ENCODE measurements at places on chromosomes 5 and 9. TPM values are rescaled to one million over a fixed set of nuclear protein-coding genes. Genes with fewer than 3 reads are reported as not detected.
A peak's percentile ranks its signal among the peaks of the same experiment; 100 is the strongest.

GRCh38 chr9:108297073-108297472 lies 558.7 kb downstream of the ACTL7B start:
- peaks cover 15% of the 10 kb centered on the region for H3K4me1 ChIP-seq
- no peaks in the 10 kb centered on the region for H3K27me3 ChIP-seq
- H3K36me3 ChIP-seq = no peaks in the 10 kb centered on the region
- no peak overlapping the region for H3K4me3 ChIP-seq
- H3K27ac ChIP-seq = peak overlapping the region; percentile 81

GRCh38 chr9:134619983-134620661 lies 21.5 kb upstream of the COL5A1 start:
- H3K27ac ChIP-seq = no peak overlapping the region
- no peak overlapping the region for H3K4me3 ChIP-seq
- no peaks in the 10 kb centered on the region for H3K36me3 ChIP-seq
- peaks cover 8% of the 10 kb centered on the region for H3K4me1 ChIP-seq

DNA sequence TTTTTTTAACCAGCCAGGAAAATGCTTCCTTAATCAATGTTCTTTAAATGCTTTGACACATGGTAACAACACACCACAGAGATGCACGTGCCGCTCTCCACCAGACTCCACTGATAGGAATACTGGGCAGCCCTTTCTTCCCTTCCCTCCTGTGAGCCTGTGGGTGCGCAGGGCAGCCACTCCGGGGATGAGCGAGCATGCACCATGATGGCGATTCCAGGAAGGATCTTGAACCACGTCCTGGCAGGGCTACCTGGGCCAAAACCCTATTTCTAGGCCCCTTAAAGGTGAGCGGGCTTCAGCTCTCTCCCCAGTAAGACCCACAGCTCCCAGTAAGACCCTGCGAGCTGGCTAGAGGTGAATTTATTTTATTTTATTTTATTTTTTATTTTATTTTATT lies 128.2 kb downstream of the MVB12B start:
- no peak overlapping the region for H3K27ac ChIP-seq
- no peak overlapping the region for H3K4me3 ChIP-seq
- no peaks in the 10 kb centered on the region for H3K4me1 ChIP-seq
- no peaks in the 10 kb centered on the region for H3K27me3 ChIP-seq
- peaks cover 6% of the 10 kb centered on the region for H3K36me3 ChIP-seq
- no peak for DNase-seq

DNA sequence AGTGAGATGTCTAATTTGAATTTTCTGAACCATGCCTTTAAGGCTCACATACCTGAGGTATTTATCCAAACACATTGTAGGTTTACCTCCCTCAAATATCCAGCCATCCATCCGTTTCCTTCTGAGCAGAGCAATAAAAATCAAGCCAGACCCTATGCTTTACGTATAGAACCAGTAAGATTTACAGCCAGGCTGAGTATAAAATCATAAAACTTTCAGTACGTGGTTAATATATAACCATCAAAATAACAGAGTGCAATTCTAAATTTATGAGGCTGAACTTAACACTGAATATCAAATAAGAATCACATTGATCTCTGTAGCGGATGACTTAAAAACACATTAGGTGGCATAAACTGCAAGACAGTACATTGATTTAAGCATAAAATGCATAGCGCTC lies 877.9 kb upstream of the WWC1 start:
- H3K4me1 ChIP-seq = peaks cover 16% of the 10 kb centered on the region
- no peak overlapping the region for H3K27ac ChIP-seq
- DNase-seq = no peak

DNA sequence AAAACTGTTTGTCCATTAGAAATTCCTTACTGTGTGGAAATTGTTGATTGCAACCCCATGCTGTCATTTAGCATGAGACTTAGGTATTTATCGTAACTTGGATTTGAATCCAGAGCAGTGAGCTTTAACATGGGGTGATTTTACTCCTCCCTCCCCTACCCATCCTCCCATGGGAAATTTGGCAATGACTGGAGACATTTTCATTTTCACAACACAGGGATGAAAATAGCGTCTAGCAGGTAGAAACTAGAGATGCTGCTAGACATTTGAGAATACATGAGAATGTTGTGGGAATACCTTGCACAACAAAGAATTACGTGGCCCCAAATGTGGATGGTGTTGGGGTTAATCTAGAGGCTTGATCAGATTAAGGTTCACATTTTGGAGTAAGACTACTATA lies 191.3 kb upstream of the MPDZ start:
- DNase-seq = no peak
- no peaks in the 10 kb centered on the region for H3K27me3 ChIP-seq
- H3K4me1 ChIP-seq = no peaks in the 10 kb centered on the region

GRCh38 chr5:158235159-158235547 lies 376.2 kb upstream of the CLINT1 start:
- H3K4me1 ChIP-seq = peaks cover 6% of the 10 kb centered on the region
- H3K27ac ChIP-seq = no peak overlapping the region
- no peaks in the 10 kb centered on the region for H3K36me3 ChIP-seq
- H3K4me3 ChIP-seq = no peak overlapping the region

Gene IGFBPL1
- not detected for total RNA-seq

GRCh38 chr9:12095931-12096330 lies 597.3 kb upstream of the TYRP1 start:
- no peaks in the 10 kb centered on the region for H3K4me1 ChIP-seq
- peaks cover 13% of the 10 kb centered on the region for H3K27me3 ChIP-seq
- no peak overlapping the region for H3K4me3 ChIP-seq
- peaks cover 12% of the 10 kb centered on the region for H3K36me3 ChIP-seq
- no peak overlapping the region for H3K27ac ChIP-seq
- DNase-seq = no peak

Gene ORM2
- not detected for total RNA-seq

- no peaks in the 10 kb centered on the region for H3K36me3 ChIP-seq
- H3K27me3 ChIP-seq = peaks cover 33% of the 10 kb centered on the region
These were observed 1.7 kb upstream of the ACSL6 start for GRCh38 chr5:132013006-132013689.

Gene RAB3C
- not detected for total RNA-seq

DNA sequence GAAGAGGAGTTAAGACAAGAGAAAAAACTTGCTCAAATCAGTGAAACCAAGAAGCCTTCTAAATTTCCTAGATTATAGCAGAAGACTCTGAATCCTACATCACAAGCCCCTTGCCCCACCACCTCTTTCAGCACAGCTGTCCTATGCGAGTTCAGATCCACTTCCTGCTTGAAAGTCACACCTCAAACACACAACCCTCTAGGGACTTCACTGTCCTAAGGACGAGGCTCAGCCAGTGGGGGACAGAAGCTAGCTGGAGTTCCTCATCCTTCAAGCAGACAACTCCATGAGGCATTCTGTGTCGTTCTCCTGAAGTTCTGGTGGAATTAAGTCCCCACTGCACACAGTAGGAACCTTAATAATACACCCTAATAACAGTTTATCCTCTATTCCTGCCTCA lies 44.3 kb downstream of the NRG2 start:
- H3K4me3 ChIP-seq = no peak overlapping the region
- H3K4me1 ChIP-seq = no peaks in the 10 kb centered on the region
- no peak for DNase-seq

DNA sequence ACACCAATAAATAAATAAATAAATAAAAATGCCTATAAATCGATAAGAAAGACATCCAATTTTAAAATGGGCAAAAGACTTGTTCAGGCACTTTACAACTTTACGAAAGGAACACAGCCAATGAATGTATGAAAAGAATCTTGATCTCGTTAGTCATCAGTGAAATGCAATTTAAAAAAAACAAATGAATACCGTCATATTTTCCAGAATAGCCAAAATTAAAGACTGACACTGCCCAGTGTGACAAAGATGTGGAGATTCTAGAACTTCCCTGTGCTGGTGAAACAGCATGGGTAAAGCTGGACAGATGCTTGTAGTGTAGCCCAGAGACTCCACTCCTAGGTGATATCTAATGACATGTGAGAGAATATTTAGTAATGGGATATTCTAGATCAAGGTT lies 127.1 kb downstream of the GOLPH3 start:
- H3K27me3 ChIP-seq = no peaks in the 10 kb centered on the region
- H3K27ac ChIP-seq = no peak overlapping the region
- DNase-seq = no peak
- no peak overlapping the region for H3K4me3 ChIP-seq
- peaks cover 24% of the 10 kb centered on the region for H3K4me1 ChIP-seq
- H3K36me3 ChIP-seq = peaks cover 28% of the 10 kb centered on the region

Gene NUP188
- total RNA-seq = 47.3 TPM

GRCh38 chr9:129552064-129552463 lies 68.8 kb downstream of the C9orf50 start:
- no peak overlapping the region for H3K4me3 ChIP-seq
- no peaks in the 10 kb centered on the region for H3K36me3 ChIP-seq
- H3K4me1 ChIP-seq = peaks cover 5% of the 10 kb centered on the region

Gene MELK
- 33.3 TPM for total RNA-seq

- H3K27ac ChIP-seq = peak overlapping the region; percentile 13
- no peaks in the 10 kb centered on the region for H3K36me3 ChIP-seq
- no peak for DNase-seq
- H3K4me3 ChIP-seq = no peak overlapping the region
- H3K27me3 ChIP-seq = no peaks in the 10 kb centered on the region
- peaks cover 17% of the 10 kb centered on the region for H3K4me1 ChIP-seq
These were observed 237.7 kb upstream of the KLF4 start for GRCh38 chr9:107727086-107727780.

DNA sequence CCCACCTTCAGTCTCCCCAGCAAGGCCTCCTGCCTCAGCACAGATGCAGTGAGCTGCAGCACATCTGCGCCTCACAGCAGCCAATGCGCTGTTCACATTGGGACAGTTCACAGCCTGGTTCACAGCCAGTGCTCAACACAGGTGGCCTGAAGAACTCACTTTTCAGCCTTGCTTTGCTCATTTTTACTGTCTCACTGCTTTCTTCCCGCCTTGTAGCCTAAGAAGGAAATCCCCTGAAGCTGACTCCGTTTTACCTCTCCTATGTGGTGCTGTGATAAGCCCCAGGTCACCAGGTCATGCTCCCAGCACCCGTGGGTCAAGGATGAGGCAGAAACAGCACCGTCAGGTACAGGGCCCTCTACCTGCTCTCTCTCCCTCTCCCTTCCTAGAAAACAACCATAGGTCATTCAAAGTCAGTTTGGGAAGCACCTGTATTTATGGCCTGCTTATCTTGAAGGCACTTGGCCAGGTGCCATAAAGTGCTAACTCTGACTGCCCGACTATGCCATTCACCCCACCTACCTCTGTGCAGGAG lies 1.1 kb downstream of the GCNT4 start:
- peaks cover 7% of the 10 kb centered on the region for H3K36me3 ChIP-seq
- H3K4me1 ChIP-seq = peaks cover 37% of the 10 kb centered on the region
- no peak overlapping the region for H3K27ac ChIP-seq
- DNase-seq = no peak
- peak overlapping the region; percentile 87 for H3K4me3 ChIP-seq
- H3K27me3 ChIP-seq = no peaks in the 10 kb centered on the region

Gene OR1J1
- total RNA-seq = not detected

Gene PHF24
- not detected for total RNA-seq

- no peak overlapping the region for H3K27ac ChIP-seq
- no peaks in the 10 kb centered on the region for H3K27me3 ChIP-seq
- no peak for DNase-seq
- no peaks in the 10 kb centered on the region for H3K36me3 ChIP-seq
- peaks cover 17% of the 10 kb centered on the region for H3K4me1 ChIP-seq
These were observed 37.8 kb downstream of the EPB41L4B start for GRCh38 chr9:109283012-109283411.

DNA sequence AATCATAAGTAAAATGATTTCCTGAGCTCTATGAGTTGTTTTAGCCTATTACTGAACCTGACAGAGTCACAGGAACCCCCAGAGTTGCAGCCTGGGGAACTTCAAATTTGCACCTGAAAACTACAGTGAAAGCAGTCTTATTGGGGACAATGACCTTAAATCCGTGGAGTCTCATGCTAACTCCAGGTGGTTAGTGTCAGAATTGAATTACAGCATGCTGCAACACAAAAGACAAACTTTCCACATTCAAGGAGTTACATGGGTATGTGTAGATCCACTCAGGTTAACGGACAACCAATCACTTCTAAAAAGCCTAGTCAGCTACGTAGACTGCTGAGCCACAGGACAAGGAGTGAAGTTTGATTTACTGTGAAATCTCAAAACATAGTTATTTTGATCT lies 49.7 kb downstream of the PLPP1 start:
- H3K36me3 ChIP-seq = no peaks in the 10 kb centered on the region
- H3K27ac ChIP-seq = no peak overlapping the region
- H3K4me1 ChIP-seq = no peaks in the 10 kb centered on the region
- no peaks in the 10 kb centered on the region for H3K27me3 ChIP-seq

Gene F2R
- total RNA-seq = 17.3 TPM

- H3K27ac ChIP-seq = no peak overlapping the region
- H3K4me3 ChIP-seq = no peak overlapping the region
- no peaks in the 10 kb centered on the region for H3K36me3 ChIP-seq
- DNase-seq = peak; percentile 90
- H3K4me1 ChIP-seq = peaks cover 27% of the 10 kb centered on the region
These were observed 18.7 kb downstream of the KCNIP1 start for GRCh38 chr5:170522211-170523141.

Gene PCDHGB4
- 0.79 TPM for total RNA-seq

GRCh38 chr5:107474716-107475489 lies 195.8 kb downstream of the EFNA5 start:
- H3K36me3 ChIP-seq = peaks cover 13% of the 10 kb centered on the region
- H3K4me1 ChIP-seq = peaks cover 58% of the 10 kb centered on the region
- no peaks in the 10 kb centered on the region for H3K27me3 ChIP-seq
- DNase-seq = peak; percentile 55

GRCh38 chr9:29826421-29826820 lies 2253.1 kb upstream of the C9orf72 start:
- no peaks in the 10 kb centered on the region for H3K27me3 ChIP-seq
- H3K27ac ChIP-seq = no peak overlapping the region
- no peak for DNase-seq
- no peak overlapping the region for H3K4me3 ChIP-seq
- no peaks in the 10 kb centered on the region for H3K4me1 ChIP-seq

Gene PDGFRB
- total RNA-seq = 0.07 TPM

DNA sequence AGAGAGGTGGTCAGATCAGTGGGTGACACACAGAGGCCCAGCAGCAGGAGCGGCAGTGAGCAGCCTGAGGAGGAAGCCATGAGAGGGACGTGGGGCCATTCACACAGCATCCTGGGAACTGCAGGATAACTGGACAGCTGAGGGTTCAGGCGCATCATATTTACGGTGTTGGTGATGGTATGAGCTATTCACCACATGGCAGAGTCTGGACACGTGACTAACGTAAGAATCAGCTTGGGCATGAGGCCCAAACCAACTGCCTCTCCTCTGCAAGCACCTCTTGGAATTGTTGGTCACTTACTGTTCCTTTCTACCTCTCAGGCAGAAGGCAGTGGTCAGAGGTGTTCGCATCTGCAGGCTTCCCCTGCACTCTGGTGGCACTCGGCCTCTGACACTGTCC lies 141.1 kb downstream of the ENTREP1 start:
- no peaks in the 10 kb centered on the region for H3K4me1 ChIP-seq
- H3K4me3 ChIP-seq = no peak overlapping the region
- no peak overlapping the region for H3K27ac ChIP-seq
- no peaks in the 10 kb centered on the region for H3K36me3 ChIP-seq

GRCh38 chr9:135043345-135043744 lies 44.1 kb upstream of the OLFM1 start:
- no peak overlapping the region for H3K4me3 ChIP-seq
- no peak for DNase-seq
- no peaks in the 10 kb centered on the region for H3K36me3 ChIP-seq
- H3K27ac ChIP-seq = no peak overlapping the region
- H3K4me1 ChIP-seq = no peaks in the 10 kb centered on the region

- H3K27ac ChIP-seq = no peak overlapping the region
- no peaks in the 10 kb centered on the region for H3K36me3 ChIP-seq
- no peak for DNase-seq
- H3K4me1 ChIP-seq = peaks cover 11% of the 10 kb centered on the region
- no peaks in the 10 kb centered on the region for H3K27me3 ChIP-seq
These were observed 33.3 kb downstream of the PPP1R2B start for GRCh38 chr5:156883316-156883875.

Measured in MCF 10A (cell line).